ENCODE measurements at places on chromosomes 12 and 14.
A peak's percentile ranks its signal among the peaks of the same experiment; 100 is the strongest.

GRCh38 chr12:50508970-50509663, 4.3 kb downstream of the DIP2B start:
- no peak for DNase-seq

DNA sequence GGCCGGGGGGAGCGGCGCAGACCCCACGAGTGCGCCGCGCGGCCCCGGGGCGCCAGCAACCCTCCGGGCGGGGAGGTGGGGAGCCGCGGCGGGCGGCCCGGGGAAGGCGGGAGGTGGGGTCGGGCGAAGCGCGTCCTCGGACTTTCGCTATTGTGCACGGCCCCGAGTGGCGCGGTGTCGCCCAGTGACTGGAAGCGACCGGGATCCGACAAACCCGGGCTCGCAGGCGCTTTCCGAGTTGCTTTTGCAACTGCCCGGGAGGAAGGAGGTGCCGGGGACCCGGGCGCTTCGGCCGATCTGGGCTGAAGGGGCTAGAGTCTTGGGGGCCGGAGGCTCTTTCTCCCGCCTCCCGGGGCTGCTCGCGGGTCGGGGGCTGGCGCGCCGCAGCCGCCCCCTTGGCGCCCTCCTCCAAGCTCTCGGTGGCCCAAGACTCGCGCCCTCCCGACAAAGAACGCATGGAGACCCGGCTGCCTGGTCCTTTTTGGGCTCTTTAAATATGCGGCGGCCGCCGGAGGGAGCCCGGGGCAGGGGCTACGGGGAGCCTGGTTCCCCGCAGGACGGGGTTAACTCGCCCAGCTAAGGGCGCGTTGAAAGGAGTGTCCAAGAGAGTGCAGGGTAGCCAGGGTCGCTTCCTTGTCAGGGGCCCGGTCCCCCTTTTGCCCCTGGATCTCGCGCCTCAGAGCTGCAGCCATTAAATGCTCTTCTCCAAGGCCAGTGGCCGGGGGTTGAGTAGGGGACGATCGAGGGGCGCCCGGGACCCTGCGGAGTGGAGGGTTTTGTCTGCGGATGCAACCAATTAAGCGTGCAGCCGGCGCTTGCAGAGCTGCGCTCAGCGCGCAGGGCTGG, 1.4 kb downstream of the HMGA2 start:
- peak; percentile 7 for DNase-seq

- DNase-seq, result no peak
Observed at GRCh38 chr12:106031761-106032622, 106.8 kb downstream of the NUAK1 start.

- DNase-seq, result peak; percentile 35
Observed at GRCh38 chr14:20343862-20344220, 406 bp downstream of the PARP2 start.

GRCh38 chr14:103543721-103544387, 14.9 kb downstream of the TRMT61A start:
- DNase-seq, result no peak

DNA sequence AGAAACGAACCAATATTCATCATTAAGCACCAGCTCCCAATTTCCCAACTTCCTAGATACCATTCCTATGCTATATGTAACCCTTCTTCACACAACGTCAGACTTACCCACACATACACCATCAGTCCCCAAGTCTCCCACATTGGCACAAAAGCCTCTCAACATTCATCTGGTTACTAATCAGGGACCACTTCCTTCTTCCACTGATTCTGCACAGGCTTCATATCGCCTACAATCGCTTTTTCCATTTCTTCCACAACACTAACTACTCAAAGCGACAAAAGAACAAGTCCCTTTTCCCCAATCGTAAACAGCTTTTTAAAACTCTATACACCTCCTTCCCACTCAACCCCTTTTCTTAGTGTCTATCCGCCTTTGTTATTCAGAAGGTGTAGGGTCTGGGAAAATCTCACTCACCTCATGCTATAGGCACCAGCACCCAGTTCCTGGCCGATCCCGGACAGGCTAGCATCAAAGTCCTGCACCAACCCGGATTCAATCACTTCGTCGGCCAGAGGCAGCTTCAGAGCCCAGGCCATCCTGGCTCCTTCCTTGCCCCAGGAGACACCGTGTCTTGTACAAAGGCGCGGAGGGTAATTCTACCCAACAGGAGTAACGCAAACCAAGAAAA, 936 bp downstream of the TFCP2 start:
- no peak for DNase-seq

DNA sequence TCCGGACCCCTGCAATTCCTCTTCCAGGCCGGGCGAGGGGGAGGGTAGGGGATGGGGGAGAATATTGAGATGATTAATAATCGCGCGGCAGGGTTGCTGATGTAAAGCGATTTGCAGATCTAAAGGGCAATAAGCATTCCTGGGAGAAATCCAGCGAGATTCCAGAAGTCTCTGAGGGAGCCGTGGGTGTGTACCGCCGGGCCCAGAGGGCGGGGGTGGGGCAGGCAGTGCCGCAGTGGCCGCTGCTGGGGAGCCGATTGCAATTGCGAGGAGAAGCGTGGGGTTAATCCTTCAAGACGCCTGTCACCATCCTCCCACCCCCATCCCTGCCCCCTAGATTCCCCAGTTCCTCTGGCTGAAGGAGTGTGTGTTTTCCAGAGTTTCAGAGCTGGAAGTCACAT, 16.4 kb downstream of the FOS start:
- DNase-seq, result no peak

DNA sequence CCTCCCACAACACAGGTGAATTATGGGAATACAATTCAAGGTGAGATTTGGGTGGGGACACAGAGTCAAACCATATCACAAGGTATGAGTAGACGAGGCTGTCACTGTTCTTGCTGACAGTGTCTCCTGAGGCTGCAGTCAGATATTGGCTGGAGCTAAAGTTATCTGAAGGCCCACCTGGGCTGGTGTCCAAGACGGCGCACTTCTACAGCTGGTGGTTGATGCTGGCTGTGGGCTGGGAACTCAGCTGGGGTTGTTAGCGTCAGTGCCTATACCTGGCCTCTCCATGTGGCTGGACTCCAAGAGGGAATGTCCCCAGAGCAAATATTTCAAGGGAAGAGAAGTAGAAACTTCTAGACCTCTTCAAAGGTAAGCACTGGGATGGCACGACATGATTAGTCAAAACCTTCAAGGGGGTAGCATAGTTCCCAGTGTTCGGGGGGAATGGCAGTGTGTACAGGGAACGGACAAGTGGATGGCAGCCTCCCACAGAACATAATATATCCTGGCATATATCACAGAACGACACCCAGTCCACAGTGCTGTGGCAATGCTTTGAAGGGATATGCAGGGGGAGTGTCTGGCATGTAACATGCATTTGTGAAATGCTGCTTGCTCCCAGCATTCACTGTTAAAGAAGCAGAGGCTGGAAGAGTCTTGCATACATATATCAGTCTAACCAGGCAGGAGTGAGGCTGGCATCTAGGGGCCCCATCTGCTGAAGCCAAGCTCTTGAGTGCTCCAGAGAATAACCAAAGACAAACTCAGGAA, 126.7 kb upstream of the RFLNA start:
- no peak for DNase-seq

- no peak for DNase-seq
Observed at GRCh38 chr14:82850576-82850975, 1316.9 kb upstream of the SEL1L start.

GRCh38 chr14:68377006-68377405, 415.9 kb downstream of the ZFP36L1 start:
- no peak for DNase-seq

DNA sequence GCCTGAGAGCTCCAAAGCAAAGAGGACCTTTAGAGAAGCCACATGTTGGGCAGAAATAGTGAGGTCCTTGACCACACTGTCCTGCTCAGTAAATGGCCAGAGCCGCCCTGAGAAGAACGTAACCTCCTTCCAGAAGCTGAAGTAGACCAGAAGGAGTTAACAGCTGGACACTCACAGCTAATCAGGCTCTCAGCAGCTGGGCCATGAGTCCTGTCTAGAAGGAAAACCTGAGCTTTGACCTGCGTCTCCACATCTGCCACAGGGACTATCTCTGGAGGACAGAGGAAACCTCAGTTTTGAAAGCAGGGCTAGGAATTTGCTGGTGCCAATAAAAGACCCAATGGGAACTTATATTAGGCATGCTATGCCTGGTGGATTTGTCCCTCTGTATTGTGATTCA, 12.3 kb upstream of the DHRS4 start:
- DNase-seq, result no peak

- no peak for DNase-seq
Observed at GRCh38 chr14:103450416-103450815, 65.2 kb downstream of the MARK3 start.

GRCh38 chr12:6824901-6825381, 3.3 kb upstream of the P3H3 start:
- DNase-seq, result no peak

DNA sequence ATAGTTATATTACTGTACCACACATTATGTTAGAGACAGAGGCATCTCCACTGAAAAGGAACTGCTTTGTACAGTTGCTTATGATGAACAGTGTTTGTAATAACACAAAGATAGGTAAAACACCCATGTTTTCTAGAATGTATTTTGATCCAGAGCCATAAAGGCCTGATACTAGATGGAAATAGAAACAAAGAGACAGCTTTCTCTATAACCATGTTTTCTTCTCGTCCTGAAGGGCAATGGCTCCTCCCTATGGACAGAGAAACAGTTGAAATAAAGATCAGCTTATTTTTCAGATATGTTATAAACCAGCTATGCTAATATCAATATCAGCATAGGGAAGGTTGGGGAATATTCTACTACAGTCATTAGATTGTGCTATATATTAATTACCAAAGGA, 109.2 kb downstream of the ATXN7L3B start:
- peak; percentile 49 for DNase-seq

- no peak for DNase-seq
Observed at GRCh38 chr12:9650151-9650576, 19.3 kb upstream of the CLEC2D start.

DNA sequence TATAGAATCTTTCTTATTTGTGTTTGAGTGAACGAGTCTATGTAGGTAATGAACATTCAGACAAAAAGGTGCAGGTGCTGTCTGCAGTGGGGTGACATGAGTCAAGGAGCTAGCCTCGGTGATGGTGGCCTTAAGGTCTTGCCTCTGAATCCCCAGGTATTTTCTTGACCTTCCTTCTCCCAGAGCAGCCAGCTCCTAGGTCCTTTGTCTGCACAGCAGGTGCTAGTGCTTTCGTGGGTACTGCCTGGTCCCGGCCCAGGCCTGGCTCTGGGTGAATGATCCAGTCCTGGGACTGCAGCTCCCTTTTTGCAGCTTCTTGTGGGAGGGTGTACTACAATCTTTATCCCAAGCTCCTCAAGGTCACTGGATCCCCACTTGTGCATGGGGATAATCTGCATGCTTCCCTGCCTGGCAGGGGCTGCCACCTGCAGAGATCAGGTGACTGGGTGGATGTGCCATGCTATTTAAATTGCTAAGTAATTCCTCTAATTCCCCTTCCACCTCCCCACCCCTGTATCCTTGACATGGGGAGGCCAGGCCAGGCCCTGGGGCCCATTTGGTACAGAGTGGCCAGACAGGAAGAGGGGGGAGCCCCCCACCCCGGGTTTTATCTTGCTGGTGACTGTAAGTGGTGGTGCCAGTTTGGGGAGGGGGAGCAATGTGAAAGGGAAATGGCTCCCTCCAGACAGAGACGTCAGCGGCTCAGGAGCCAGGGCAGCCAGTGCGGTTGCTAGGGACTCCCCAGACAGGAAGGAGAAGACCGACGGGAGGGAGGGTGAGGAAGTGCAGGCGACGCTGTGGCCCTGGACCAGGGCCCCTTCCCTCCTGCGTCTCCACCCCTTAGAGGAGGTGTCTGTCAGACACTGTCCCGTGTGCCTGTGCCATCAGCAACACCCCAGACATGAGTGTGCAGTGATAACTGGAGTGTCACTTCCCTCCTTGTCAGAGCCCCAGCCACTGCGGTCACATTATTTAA, 6.7 kb downstream of the VASH1 start:
- DNase-seq, result no peak

Data from NCI-H748 treated with DMSO at 0.1 percent for 48 hours (cell line).